ENCODE measurements at places on chromosomes 2 and 18. TPM values are rescaled to one million over a fixed set of nuclear protein-coding genes. Genes with fewer than 3 reads are reported as not detected.

DNA sequence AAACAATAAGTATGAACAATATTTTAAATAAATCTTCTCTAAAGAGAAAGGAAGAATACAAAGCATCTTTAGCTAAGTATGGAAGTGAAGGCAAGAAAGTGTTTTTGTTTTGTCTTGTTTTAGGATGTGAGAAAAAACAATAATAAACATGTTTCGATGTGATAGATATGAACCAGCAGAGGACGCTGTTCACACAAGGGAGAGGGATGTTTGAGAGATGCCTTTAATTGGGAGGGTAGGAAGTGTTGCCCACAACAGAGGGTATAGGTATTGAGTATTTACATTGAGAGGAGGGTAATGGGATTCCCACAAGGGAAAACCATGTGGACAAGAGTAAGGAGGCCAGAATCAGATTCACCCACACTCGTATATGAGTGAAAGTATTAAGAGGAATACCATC lies 55.1 kb downstream of the CDH19 start:
- DNase-seq: no peak

DNA sequence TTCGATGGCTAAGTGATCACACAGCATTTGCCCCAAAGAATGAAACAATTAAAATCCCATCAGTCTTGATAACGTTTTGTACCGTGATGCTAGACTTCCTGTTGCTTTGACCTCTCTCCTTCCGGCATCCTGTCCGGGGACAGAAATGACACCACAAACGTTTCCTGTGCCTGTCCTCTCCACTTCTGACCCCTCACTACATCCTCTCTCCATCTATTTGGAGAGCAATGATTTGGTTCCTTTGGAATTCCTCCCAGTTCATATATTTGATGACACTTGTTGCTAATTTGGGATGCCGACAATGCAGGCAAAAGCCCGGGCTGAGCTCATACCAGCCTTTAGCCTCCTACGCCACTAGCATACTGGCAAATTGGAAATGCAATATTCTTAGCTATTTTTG lies 151.2 kb upstream of the CCDC68 start:
- DNase-seq: no peak

DNA sequence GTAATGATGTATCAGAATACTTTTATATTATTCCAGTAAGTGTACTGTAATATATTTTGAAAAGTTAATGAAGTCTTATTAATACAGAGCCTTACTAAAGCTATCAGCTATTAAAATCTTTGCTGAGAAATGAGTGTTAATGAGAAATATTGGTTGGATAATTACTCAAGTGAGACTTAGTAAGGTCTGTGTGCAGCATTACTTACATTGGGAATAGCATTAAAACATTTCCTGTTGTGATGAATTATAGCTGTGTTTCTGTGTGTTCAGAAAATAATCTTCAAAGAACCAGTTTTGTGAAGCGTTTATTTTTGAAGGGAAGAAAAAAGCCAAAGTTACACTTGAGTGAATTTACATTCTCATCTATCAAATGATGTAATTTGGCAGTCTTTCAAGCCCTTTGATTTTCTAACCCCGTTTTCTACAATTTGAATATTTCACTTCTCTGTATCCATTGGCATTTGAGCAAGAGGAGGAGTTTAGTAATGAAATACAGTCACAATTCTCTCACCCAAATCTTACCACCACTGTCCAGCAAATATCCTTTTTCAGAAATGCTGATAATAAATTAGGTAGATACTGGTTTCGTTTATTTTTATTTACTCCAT lies 123.5 kb upstream of the BOD1L2 start:
- DNase-seq: no peak

DNA sequence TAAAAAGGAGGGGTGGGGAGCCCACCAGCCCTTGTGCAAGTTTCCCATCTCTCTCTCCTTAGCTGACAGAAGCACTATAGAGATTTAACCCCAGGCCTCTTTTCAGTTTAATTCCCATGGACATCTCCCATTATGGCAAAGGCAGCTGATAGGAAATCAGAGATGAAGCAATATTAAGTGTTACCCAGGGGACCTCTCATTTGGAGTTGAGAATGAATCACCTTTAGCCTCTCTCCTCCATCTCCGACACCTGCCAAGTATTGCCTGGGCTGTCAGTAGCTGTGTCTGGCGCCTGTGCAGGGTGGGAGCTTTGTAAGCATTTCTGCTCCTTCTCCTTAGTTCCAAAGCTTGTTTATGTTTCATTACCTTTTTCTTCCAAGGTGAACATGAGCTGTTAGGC lies 109.0 kb downstream of the AQP4 start:
- DNase-seq: no peak

GRCh38 chr2:120465012-120465700 lies 119.2 kb downstream of the INHBB start:
- DNase-seq: no peak

- no peak for DNase-seq
Observed at GRCh38 chr2:109337221-109337620, 208.2 kb downstream of the SH3RF3 start.

- no peak for DNase-seq
Observed at GRCh38 chr2:166361351-166362153, 14.2 kb downstream of the SCN9A start.

GRCh38 chr2:96207774-96208142 lies 869 bp downstream of the STARD7 start:
- DNase-seq: no peak

GRCh38 chr2:226478109-226478809 lies 321.4 kb downstream of the IRS1 start:
- DNase-seq: no peak

Gene GATA6
- not detected for total RNA-seq

Gene ABCG8
- not detected for total RNA-seq

Gene CYP26B1
- not detected for total RNA-seq

Gene AMER3
- total RNA-seq: not detected

Measured in activated CD4-positive, alpha-beta T cell treated with anti-CD3 and anti-CD28 coated beads, Interleukin-2, amount 10 ng/mL, durations not matched to agents 24 days and 14 days (primary cell).